CD4-positive, alpha-beta T cell (primary cell): ENCODE measurements at places on chromosomes 2 and 18.

GRCh38 chr2:1052771-1053191 lies 102.1 kb downstream of the SNTG2 start:
- DNase-seq: no peak
- no peaks in the 10 kb centered on the region for H3K36me3 ChIP-seq
- H3K4me1 ChIP-seq: no peaks in the 10 kb centered on the region
- H3K27me3 ChIP-seq: no peaks in the 10 kb centered on the region

DNA sequence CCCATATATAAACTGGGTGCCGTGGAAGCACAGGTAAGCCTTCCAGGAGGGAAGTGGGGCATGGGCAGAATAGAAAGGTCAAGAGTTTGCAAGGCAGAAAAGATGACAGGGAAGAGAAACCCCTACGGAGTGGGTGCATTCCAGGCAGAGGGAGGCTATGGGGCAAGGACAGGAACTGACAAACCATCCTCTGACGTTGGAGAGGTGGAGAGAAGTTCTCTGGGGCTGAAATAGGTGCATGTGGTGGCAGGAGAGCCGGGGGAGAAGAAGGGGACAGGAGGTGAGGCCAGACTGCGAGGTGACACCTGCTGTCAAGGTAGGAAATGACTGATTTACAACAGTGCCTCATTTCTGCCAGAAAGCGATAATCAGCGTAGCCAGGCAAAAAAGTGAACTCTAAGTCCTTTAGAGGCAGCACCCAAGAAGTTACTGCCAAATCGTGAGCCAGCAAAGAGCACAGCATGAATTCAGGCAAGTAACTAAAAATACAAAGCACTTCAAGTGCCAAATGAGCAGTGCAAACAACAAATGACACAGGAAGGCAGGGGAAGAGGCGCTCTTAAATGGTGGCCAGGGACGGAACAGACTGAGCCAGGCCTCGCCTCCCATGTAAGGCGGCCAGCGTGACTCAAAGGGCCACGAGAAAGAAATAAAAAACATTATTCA lies 113.3 kb upstream of the ACVR1C start:
- H3K27me3 ChIP-seq: no peaks in the 10 kb centered on the region
- H3K36me3 ChIP-seq: peaks cover 27% of the 10 kb centered on the region
- no peak overlapping the region for H3K27ac ChIP-seq
- no peaks in the 10 kb centered on the region for H3K4me1 ChIP-seq
- H3K4me3 ChIP-seq: no peak overlapping the region

- no peaks in the 10 kb centered on the region for H3K36me3 ChIP-seq
- no peak for DNase-seq
- no peak overlapping the region for H3K27ac ChIP-seq
- H3K4me3 ChIP-seq: no peak overlapping the region
Observed at GRCh38 chr2:152154462-152154861, 21.1 kb downstream of the STAM2 start.

DNA sequence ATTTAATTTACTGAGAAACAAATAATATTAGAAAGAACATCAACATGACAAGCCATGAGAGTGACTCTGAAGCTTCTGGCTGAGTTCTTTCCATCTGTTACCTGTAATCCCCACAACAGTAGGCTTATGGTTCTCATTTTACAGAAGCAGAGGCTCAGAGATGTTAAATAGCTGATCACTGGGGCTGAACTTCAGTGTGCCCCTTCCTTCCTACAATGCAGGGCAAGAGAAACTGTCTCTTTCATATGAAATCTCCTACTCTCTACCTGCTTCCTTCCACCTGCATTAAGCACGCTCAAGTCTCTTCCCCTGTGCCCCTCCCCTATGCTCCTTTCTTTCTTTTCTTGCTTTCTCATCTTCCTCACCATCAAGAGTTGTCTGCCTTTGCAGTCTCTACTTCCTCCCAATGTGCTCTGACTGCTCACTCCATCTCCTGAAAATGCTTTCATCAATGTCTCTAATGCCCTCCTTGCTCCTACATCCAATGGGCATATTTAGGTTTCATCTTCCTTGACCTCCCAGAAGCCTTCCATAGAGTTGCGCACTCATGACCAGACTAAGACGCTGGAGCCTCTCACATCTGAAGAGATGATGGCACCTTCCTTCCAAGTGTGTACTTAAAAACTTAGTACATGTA lies 23.7 kb downstream of the APOB start:
- H3K4me3 ChIP-seq: no peak overlapping the region
- no peak overlapping the region for H3K27ac ChIP-seq
- H3K27me3 ChIP-seq: no peaks in the 10 kb centered on the region
- DNase-seq: no peak
- H3K36me3 ChIP-seq: no peaks in the 10 kb centered on the region
- no peaks in the 10 kb centered on the region for H3K4me1 ChIP-seq

DNA sequence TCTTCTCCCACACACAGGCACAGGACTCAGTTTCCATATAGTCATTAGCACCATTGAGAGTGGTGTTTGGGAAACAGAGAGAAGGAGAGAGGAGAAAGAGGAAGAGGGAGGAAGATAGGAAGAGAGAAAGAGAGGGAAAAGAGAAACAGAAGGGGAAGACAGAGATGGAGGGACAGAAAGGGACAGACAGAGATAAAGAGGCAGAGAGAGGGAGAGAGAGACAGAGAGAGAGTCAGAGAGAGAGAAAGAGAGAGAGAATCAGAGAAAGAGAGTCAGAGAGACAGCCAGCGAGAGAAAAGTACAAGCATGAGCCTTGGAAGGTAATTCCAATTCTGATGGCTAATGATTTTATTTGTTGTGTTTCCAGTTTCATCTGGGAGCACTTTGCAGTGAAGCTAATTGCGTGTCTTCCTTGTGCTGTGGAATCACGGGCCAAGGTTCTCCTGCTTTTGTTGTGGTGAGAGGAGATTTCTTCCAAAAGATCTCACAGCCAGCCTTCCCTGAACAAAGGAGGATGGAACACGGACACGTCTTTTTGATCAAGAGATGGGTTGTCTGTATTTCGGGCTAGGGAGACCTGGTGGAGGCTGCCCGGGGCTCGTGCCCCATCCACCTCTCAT lies 153.6 kb upstream of the TWIST2 start:
- no peak overlapping the region for H3K4me3 ChIP-seq
- H3K4me1 ChIP-seq: no peaks in the 10 kb centered on the region
- no peak overlapping the region for H3K27ac ChIP-seq
- no peaks in the 10 kb centered on the region for H3K36me3 ChIP-seq

DNA sequence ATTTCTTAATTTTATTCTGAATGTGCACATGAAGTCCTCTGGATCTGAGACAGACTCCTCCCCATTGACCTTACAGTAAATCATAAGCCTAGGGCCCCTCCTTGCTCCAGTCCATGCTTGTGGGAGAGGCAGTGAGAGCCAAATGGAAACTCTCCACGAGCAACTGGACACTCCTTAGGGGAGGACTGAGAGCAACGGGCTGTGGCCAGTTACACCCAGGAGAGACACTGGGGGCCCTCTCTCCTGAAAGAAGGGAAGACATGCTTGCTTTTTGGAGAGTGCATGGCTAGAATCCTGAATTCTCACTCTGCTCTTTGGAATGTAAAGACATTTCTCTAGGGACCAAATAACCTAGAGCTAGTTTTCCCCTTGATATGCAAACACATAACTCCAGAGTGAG lies 49.0 kb upstream of the BIN1 start:
- H3K27ac ChIP-seq: no peak overlapping the region
- H3K4me3 ChIP-seq: no peak overlapping the region
- no peaks in the 10 kb centered on the region for H3K27me3 ChIP-seq
- no peak for DNase-seq
- no peaks in the 10 kb centered on the region for H3K4me1 ChIP-seq

- DNase-seq: no peak
- H3K27me3 ChIP-seq: no peaks in the 10 kb centered on the region
- H3K4me3 ChIP-seq: no peak overlapping the region
- no peaks in the 10 kb centered on the region for H3K4me1 ChIP-seq
- H3K27ac ChIP-seq: no peak overlapping the region
Observed at GRCh38 chr2:150125188-150125587, 362.3 kb downstream of the RND3 start.

- no peaks in the 10 kb centered on the region for H3K36me3 ChIP-seq
- H3K27me3 ChIP-seq: no peaks in the 10 kb centered on the region
- peak within 1 kb of the TSS; percentile 17 for H3K27ac ChIP-seq
Observed at GRCh38 chr2:233867993-233868532, at the start of gene MSL3B. Gene MSL3B, minus strand, starts transcription at chr2:233868386.

- H3K4me3 ChIP-seq: no peak overlapping the region
- peaks cover 13% of the 10 kb centered on the region for H3K36me3 ChIP-seq
- no peaks in the 10 kb centered on the region for H3K27me3 ChIP-seq
- no peak for DNase-seq
- peaks cover 5% of the 10 kb centered on the region for H3K4me1 ChIP-seq
Observed at GRCh38 chr2:69376403-69376802, 10.6 kb downstream of the GFPT1 start.

- peaks cover 3% of the 10 kb centered on the region for H3K27me3 ChIP-seq
- no peak overlapping the region for H3K27ac ChIP-seq
- H3K4me3 ChIP-seq: no peak overlapping the region
Observed at GRCh38 chr18:74573053-74573452, 24.6 kb upstream of the ZNF407 start.

DNA sequence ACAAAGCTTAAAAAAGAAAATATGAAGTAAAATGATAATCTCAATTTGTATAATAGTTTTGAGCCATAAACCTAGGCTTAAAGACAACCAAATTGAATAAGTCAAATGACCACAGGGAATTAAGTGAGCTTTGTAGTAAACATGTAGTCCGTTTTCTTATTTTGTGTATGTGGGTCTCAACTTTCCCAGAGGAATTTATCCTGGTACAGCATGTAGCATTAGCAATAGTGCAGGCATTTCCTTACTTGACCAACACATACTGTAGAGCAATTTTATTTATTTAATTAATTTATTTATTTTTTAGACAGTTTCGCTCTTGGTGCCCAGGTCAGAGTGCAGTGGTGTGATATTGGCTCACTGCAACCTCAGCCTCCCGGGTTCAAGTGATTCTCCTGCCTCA lies 37.5 kb upstream of the MTCL1 start:
- no peaks in the 10 kb centered on the region for H3K27me3 ChIP-seq
- no peaks in the 10 kb centered on the region for H3K36me3 ChIP-seq
- no peak for DNase-seq
- H3K27ac ChIP-seq: no peak overlapping the region
- no peaks in the 10 kb centered on the region for H3K4me1 ChIP-seq

DNA sequence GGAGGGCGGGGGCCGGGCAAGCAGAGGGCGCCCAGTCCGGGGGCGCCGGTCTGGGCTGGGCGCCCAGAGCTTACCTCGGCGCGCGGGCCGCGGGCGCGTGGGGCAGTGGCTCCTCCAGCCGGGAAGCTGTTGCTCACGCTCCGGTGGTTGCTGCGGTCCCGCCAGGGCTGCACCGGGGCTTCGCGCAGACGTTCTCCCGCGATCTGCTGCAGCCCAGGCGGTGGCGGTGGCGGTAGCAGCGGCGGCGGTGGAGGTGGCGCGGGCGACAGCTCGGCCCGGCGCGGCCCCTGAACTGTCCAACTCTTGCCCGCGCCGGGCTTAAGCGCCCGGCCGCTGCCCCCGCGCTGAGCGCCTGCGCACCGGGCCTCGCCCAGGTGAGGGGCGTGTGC lies 391 bp downstream of the ZNF385B start:
- no peak for DNase-seq
- H3K27me3 ChIP-seq: peaks cover 56% of the 10 kb centered on the region
- H3K27ac ChIP-seq: no peak overlapping the region
- H3K36me3 ChIP-seq: no peaks in the 10 kb centered on the region
- no peak overlapping the region for H3K4me3 ChIP-seq

DNA sequence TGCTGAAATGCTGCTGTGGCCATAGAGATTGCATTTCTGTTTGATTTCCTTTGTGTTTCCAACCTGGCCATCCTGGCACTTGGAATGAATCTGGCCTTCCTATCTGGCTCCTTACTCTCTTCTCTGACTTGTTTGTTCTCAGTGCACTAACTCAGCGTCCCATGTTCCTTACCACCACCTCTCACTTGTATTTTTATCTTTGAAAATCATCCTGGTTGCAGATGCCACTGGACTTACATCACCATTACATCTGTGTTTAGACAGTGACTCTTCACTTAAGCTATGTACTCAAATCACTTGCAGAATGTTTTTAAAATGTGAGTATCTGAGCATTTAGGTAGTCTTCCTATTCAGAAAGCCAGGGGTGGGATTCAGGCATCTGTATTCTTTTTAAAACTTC lies 239.5 kb downstream of the WDR7 start:
- H3K27me3 ChIP-seq: no peaks in the 10 kb centered on the region
- no peak overlapping the region for H3K4me3 ChIP-seq
- no peaks in the 10 kb centered on the region for H3K4me1 ChIP-seq
- no peak overlapping the region for H3K27ac ChIP-seq
- peaks cover 6% of the 10 kb centered on the region for H3K36me3 ChIP-seq

- DNase-seq: no peak
- H3K27ac ChIP-seq: no peak overlapping the region
- H3K4me1 ChIP-seq: no peaks in the 10 kb centered on the region
- H3K36me3 ChIP-seq: no peaks in the 10 kb centered on the region
- peaks cover 15% of the 10 kb centered on the region for H3K27me3 ChIP-seq
Observed at GRCh38 chr18:567122-567521, 13.1 kb upstream of the CETN1 start.

DNA sequence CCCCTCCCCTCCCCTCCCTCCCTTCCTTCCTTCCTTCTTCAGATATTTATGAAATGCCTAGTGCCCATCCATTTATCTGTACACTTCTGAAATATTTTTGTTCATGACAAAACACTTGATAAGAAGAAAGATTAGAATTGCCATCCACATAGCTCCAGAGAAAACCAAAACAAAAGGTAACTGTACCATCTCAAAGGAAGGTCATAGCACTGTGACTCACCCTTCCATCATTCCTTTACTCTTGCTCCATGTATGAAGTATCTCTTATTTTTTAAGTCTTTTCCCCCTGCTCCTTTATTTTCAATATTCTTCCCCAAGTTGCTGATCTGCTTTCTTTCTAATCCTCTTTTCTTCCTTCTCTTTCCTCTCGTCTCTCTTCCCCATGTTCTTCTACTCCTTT lies 9.9 kb downstream of the CNTNAP5 start:
- no peaks in the 10 kb centered on the region for H3K4me1 ChIP-seq
- DNase-seq: no peak
- H3K27ac ChIP-seq: no peak overlapping the region
- H3K4me3 ChIP-seq: no peak overlapping the region

DNA sequence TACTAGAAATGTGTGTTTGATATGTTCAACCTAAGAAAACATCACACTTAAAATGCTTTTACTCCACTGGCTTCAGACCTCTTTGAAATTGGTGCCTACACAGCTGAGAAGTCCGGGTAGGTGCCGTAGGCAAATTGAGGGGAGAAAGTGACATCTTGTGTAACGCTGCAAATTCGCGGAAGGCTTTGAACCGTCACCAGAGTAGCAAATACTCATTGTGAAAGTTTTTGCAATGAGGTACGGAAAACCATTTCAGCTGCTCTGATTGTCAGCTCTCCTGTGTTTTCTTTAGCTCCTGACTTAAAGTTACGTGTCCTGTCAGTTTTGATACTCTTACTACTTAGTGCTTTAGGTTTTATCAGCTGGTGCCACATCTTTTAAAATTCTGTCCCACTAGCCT lies 224.5 kb downstream of the FAM210A start:
- H3K27me3 ChIP-seq: no peaks in the 10 kb centered on the region
- no peak for DNase-seq
- H3K4me1 ChIP-seq: peaks cover 22% of the 10 kb centered on the region
- H3K27ac ChIP-seq: no peak overlapping the region
- H3K4me3 ChIP-seq: no peak overlapping the region
